ENCODE measurements at places on chromosomes 7 and 10.

- DNase-seq: no peak
Observed at GRCh38 chr10:12995425-12995861, 6.1 kb downstream of the CCDC3 start.

- DNase-seq: no peak
Observed at GRCh38 chr7:18489624-18490023, 5.9 kb upstream of the HDAC9 start.

GRCh38 chr10:124698545-124699469 is 45.4 kb downstream of the FAM53B start:
- no peak for DNase-seq

DNA sequence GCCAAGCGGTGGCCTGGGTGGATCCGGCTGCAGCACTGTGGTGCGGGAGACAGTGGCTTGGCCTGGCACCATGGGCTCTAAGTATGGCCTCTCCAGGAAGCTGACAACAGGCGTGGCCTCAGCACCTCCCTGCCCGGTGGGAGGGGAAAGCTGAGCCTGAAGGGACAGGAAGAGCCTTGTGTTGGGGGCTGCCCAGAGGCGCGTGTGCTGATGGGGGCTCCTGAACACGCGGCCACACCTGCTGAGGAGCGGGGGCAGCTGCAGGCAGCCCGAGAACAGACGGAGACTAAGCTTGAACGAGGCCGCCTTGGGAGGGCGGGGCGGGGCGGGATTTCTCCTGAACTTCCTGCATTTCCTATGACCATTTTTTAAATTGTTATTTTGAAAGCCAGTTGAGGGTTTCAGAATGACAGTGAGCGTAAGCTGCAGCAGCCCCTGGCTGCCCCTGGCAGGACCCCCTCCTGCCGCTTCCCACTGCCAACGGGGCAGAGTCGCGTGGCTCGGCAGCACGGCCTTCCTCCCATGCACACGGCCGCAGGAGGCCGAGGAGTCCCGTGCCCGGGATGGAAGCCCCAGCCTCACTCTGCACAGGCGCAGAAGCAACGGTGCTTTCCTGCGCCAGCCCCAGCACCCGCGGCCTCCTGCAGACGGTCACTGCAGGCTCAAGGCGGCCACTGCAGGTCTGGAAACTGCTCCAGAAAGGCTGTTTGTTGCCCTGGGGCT is 43.2 kb downstream of the DPYSL4 start:
- DNase-seq: no peak

DNA sequence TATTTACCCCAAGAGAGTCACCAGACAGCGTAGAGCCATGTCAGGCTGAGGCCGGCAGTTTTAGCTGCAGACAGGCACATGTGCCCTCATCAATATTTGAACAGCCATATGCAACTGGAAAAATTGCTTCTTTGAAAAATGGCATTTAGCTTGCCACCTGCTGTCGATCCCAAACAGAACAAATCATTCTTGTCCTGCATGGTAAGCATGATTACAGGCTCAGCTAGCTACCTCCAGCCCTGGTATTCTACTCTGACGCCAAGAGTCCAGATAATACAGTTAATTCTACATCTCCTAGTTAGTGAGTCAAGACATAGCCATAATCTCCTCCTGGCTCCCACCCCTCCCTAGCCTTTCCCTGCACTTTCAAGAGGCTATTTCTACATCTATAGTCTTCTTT is 7.7 kb downstream of the CREB3L2 start:
- DNase-seq: no peak

DNA sequence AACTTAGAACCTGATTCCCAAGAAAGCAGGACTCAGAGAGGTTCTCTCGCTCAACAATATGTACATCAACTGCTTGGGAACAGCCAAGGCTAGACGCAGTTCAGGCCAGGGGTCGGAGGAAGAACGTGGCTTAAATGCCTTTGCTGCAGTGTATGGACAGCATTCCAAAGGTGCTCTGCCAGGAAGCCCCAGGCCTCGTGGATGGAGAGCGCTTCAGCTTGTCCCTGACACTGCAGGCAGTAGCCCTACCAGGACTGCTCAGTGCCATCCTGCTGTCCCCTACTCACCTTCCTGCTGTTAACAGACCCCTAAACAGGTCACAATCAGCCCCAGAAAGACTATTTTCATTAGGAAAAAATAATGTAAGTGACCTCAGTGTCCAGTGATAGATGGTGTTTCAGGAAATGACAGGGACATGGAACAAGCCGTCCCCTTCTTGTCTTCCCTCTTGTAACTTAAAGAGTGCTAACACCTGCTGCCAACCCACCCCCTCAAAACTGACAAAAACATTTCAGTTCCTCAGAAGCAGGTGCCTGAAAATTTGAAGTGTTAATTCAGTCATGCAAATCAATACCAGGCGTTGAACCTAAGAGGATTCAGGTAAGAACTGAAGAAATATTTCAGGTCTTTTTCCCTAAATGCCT is 16.5 kb downstream of the CREB3L2 start:
- no peak for DNase-seq

DNA sequence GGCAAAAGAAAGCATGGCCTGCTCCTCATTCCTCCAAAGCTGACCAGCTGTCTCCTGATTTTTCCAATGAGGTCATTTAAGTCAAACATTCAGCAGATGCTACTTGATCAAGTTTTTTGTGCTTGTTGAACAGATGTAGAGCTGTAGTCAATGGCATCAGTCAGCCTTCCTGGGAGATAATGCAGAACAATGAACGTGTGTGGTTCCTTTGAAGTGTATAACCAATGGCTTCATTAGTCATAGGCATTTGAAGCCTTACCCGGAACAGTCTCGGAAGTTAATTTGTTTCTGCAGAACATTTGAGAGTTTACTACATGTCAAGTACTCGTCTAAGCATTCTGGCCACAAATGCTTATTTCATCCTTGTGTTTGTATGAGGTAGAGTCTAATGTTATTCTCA is 227.1 kb downstream of the ADRA2A start:
- DNase-seq: no peak

DNA sequence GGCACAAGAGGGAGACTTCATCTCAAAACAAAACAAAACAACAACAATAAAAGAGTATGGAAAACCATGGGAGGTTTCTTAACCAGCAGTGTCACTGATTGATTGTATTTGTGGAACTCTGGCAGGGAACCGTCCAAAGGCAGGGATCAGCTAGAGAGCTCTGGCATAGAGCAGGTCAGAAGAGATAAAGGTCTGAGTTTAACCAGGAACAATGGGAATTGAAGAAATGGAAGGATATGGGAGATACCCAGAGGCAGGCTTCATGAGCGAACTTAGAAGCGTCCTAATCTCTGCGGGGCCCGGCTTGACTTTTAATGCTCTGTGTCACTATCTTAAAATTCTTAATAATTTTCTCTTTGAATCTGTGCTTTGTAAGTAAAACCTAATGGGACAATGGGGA is 10.4 kb upstream of the FAM3C start:
- no peak for DNase-seq

DNA sequence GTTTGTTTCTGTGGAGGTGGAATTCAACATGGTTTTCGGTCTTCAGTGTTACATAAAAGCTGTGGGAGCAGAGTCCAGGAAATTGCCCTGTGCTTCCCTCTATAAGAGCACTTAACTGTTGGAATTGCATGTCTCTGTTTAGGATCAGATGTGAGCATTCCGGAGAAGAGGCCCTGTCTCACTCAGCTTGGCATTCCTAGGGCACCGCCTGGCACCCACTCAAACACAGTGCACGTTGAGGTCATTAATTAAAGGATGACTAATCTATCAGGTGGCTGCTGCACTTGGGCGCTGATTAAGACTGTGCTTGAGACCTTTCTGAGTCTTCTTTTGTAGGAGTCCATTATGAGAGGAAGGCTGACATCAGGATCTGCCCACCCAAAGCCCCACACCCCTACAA is 82.8 kb upstream of the VIPR2 start:
- DNase-seq: peak; percentile 52

- DNase-seq: peak; percentile 42
Observed at GRCh38 chr7:48088559-48089045, 463 bp upstream of the UPP1 start.

- no peak for DNase-seq
Observed at GRCh38 chr10:58755340-58755610, 242.6 kb downstream of the BICC1 start.

DNA sequence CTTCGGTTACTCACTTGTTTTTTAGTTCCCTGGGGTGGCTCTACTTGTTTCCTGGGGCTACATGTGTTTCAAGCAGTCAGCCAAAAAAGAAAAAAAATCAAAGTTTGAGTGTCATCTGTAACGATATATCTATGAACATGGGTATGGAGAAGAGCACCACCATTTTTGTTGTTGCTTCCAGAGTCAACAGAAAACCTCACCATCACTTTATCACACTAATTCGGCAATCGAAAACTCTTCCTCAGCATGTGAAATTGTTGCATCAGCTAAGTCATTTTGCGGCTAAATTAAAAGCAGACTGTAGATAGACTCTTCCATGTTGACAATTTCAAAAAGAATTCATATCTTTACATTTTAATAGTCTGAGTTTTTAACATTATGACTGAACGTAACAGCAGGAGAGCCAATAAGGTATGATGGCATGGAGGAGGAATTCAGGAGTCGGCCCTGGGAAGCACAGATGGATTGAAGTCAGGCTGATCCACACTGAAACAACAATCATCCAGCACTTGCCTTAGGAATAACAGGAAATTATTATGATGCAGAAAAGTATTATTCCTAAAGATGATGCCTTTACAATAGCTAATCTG is 455.7 kb upstream of the KLF6 start:
- no peak for DNase-seq

GRCh38 chr7:23098460-23098859 is 7.1 kb upstream of the KLHL7 start:
- DNase-seq: no peak

- no peak for DNase-seq
Observed at GRCh38 chr7:98571986-98572385, 45.1 kb upstream of the NPTX2 start.

- DNase-seq: no peak
Observed at GRCh38 chr7:89308535-89308934, 513.0 kb upstream of the TEX47 start.

- DNase-seq: no peak
Observed at GRCh38 chr7:15403751-15404150, 158.1 kb downstream of the AGMO start.

- no peak for DNase-seq
Observed at GRCh38 chr7:129959471-129960203, 6.9 kb upstream of the UBE2H start.

- no peak for DNase-seq
Observed at GRCh38 chr7:78543976-78544375, 745.4 kb downstream of the PHTF2 start.

DNA sequence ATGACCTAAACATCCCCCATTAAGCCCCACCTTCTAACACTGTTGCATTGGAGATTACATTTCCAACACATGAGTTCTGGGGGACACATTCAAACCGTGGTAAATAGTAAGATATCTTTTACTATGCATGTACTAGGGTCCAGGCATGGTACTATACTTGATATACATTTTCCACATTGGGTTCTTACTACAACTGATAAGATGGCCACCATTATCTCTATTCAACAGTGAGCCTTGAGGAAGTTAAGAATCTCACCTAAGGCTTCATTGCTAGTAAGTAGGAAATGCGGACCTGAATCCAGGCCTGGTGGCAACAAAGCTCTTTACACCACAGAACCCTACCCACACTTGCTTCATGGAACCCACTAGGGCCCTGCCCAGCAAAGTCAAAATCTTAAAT is 5.7 kb downstream of the PANK1 start:
- no peak for DNase-seq

DNA sequence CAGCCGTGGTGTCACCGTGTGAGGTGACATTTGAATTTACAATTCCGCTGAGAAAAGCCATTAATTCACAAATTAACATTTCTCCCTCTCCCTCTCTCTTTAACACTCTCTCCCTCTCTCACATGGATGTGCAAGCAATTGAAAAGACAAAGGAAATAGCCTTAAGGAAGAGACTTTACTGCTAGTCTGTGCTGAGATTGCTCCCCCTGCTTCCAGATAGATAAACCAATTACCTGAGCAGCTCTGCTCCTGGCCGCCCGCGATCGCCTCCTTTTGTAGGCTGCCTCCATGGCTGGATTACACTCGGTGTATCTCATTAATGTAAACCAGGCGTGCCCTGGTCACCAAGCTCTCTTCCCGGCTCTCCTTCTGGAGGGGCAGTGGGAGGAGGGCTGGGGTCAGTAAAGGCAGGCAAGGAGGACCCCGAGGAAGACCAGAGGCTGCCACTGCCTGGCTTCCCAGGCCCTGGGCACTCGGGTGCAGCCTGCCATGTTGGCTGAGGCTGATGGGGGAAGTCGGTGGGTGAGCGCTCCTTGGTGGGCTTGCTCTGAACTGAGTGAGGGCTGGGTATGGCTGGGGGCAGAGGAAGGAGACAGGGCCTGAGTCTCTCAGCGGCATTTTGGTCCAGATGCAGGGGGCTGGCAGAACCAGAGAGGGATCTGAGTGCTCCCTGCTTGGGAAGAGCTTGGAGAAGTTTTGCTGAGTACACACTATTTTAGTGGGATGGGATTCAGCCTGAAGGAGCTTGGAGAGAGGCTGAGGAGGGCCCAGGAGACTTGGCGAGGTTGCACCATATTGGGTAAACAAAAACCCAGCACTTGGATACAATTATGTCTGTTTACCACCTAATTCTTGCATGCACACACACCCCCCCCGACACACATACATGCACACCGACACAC is 42.9 kb downstream of the PAX2 start:
- DNase-seq: no peak

GRCh38 chr10:94213001-94213530 is 149.7 kb downstream of the NOC3L start:
- DNase-seq: no peak

GRCh38 chr10:96074776-96075175 is 31.4 kb downstream of the CCNJ start:
- DNase-seq: no peak

GRCh38 chr7:102028206-102028826 is 210.9 kb downstream of the CUX1 start:
- DNase-seq: no peak

GRCh38 chr7:2542011-2542915 is 13.1 kb downstream of the BRAT1 start:
- DNase-seq: no peak

- peak; percentile 67 for DNase-seq
Observed at GRCh38 chr7:54664235-54665228, 94.5 kb downstream of the SEC61G start.

GRCh38 chr10:5477948-5478693 is 21.2 kb downstream of the CALML5 start:
- DNase-seq: no peak

DNA sequence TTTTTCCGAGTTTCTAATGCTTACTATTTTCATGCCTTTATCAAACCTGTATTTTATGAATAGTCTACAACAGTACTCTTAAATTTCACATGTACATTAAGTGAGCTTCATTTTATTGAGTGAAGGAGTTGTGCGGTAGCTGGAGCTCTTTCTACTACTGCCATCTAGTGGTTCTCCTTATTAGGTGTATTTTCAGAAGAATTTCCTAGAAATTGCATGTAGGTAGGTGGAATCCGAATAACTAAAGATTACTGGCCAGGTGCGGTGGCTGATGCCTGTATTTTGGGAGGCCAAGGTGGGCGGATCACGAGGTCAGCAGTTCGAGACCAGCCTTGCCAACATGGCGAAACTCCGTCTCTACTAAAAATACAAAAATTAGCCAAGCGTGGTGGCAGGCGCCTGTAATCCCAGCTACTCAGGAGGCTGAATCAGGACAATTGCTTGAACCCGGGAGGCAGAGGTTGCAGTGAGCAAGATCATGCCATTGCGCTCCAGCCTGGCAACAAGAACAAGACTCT is 38.3 kb downstream of the LRRC72 start:
- peak; percentile 64 for DNase-seq

All from NCI-H524 (cell line).